ENCODE measurements at places on chromosomes 1 and 21. TPM values are rescaled to one million over a fixed set of nuclear protein-coding genes. Genes with fewer than 3 reads are reported as not detected.

The ACTA1 gene
- polyA plus RNA-seq = not detected

The FGR gene
- polyA plus RNA-seq = 134 TPM

The FDPS gene
- 112 TPM for polyA plus RNA-seq

The C8A gene
- polyA plus RNA-seq = not detected

The FAM72D gene
- polyA plus RNA-seq = not detected

The TMEM240 gene
- not detected for polyA plus RNA-seq

The PDPN gene
- polyA plus RNA-seq = not detected

The HCRTR1 gene
- polyA plus RNA-seq = not detected

The SNAPIN gene
- 66.6 TPM for polyA plus RNA-seq

The C1orf87 gene
- not detected for polyA plus RNA-seq

The ABCG1 gene
- polyA plus RNA-seq = 34.3 TPM

The KLF17 gene
- polyA plus RNA-seq = not detected

Measured in naive B cell (primary cell).